ENCODE measurements at places on chromosomes 1 and 21.

- DNase-seq, result no peak
Measured at GRCh38 chr1:34753163-34753562, 1.7 kb upstream of the GJB5 start.

GRCh38 chr1:163785868-163786405, 464.2 kb downstream of the NUF2 start:
- no peak for DNase-seq

GRCh38 chr1:11535316-11535715, 56.4 kb downstream of the DISP3 start:
- no peak for DNase-seq

GRCh38 chr1:50502147-50502546, 78.9 kb upstream of the DMRTA2 start:
- DNase-seq, result no peak

DNA sequence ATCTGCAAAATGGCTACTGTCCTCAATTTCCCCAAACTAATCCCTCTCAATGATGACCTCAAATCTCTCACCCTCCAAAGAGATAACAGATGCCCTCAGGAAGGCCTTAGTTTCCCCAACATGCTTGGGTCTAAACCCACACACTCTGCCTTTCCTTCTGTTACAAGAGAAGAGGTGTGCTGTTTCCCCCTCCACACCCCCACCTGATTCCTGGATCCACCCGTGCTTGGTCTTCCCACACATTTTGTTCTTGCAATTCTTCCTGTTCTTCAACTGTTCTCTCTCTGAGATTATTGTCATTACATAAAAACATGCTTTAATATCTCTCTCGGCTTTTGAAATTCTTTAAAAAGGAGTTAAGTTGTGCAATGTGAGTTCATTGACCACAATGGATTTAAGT, 5.7 kb upstream of the CBR3 start:
- DNase-seq, result no peak

DNA sequence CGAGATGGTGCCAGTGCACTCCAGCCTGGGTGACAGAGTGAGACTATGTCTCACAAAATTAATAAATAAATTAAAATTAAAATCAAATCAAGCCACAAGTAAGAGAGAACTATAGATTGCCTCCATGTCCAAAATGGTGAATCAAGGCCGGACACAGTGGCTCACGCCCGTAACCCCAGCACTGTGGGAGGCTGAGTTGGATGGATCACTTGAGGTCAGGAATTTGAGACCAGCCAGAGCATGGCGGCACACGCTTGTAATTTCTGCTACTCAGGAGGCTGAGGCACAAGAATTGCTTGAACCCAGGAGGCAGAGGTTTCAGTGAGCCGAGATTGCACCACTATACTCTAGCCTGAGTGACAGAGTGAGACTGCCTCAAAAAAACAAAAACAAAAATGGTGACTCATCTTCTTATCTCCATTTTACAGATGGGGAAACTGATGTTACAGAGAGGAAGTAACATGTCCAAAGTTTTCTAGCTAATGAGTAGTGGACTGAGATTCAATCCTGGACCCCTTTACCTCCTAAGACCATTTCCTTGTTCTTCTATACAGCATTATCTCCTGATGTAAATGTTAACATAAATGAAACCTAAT, 99.0 kb upstream of the HNRNPU start:
- DNase-seq, result no peak

GRCh38 chr1:54314696-54315095, 91.5 kb downstream of the SSBP3 start:
- DNase-seq, result no peak

- DNase-seq, result no peak
Measured at GRCh38 chr1:200081969-200082245, 54.4 kb downstream of the NR5A2 start.

DNA sequence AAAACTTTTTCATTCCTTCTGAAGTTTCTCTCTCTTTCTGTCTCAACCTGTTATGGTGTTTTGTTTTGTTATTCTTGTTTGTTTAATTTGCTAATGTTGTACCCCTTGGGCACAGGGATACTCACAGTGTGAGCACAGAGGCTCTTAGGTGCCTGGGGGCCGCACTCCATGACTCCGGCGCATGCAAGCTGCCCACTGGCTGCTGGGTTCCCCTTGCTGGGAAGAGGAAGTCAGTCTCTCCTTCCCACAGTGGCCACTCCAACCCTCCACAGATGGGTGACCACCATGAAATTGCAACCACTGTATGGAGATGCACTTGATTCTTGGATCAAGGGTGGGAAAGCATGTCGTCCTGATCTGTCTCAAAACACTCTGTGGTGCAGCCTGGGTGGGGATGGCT, 4.6 kb upstream of the CD1A start:
- DNase-seq, result no peak

GRCh38 chr1:172321451-172321850, 99.0 kb upstream of the C1orf105 start:
- DNase-seq, result no peak

DNA sequence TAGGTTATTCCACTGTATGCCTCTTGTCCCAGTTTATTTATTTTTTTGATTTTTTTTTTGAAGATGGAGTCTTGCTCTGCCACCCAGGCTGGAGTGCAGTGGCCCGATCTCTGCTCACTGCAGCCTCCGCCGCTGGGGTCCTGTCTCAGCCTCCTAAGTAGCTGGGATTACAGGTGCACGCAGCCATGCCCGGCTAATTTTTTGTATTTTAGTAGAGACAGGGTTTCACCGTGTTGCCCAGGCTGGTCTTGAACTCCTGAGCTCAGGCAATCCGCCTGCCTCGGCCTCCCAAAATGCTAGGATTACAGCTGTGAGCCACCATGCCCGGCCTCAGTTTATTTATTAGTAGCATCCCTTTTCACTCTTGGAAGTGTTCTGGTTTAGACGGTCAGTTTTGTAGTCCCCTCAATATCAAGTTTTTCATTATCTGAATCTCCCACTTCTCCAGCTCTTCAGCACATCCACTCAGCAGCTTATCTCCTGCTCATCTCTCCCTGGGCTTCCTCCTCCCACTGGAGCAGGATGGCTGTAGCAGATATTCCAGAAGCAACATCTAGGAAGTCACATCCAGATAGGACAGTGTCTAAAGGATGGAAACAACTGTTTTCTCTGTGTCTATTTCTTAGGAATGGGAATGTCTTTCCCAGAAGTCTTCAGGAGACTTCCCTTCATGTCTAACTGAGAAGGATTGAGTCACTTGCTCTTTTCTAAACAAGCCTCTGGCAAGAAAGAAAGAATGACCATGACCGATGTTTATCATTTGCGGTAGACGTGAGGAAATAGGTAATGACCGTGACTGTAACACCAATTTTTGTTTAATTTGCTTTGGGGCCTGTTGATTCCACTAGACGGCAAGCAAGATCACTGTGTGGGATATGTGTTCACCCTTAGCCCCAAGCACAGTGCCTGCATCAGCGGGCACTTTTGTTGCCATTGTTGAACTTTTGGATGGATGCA, 14.4 kb downstream of the CCDC190 start:
- DNase-seq, result no peak

- no peak for DNase-seq
Measured at GRCh38 chr1:115713906-115714305, 54.6 kb downstream of the CASQ2 start.

DNA sequence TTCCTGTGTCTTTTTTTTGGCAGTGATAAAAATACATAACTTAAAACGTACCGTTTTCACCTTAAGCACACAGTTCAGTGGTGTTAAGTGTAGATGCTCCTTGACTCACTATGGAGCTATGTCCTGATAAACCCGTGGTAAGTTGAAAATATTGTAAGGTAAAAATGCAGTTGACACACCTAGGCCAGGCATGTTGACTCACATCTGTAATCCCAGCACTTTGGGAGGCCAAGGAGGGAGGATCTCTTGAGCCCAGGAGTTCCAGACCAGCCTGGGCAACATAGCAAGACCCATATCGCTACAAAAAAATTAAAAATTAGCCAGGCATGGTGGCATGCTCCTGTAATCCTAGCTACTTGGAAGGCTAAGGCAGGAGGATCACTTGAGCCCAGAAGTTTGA, 73.6 kb upstream of the COG2 start:
- no peak for DNase-seq

GRCh38 chr21:33931799-33932390, 16.3 kb upstream of the ATP5PO start:
- DNase-seq, result no peak

DNA sequence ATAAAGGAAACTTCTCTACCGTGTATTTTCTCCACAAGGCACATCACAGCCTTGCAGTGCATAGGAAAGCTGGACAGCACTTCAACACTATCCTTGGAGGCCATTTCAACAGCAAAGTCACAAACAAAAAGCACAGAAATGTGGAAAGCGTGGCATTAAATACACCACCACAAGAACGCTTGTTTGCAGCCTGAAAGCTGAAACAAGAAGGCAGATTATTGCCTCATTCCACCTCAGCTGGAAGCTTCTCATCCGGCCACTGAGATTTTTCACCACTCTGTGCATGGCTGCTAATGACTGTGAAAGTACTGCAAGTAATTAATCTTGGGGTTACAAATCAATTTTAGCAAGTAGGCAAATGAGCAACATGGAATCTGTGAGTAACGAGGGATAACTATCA, 50.9 kb upstream of the GALNT2 start:
- DNase-seq, result no peak

- DNase-seq, result no peak
Measured at GRCh38 chr1:206469411-206469932, 804 bp upstream of the IKBKE start.
